ENCODE measurements at places on chromosomes 1 and 21. TPM values are rescaled to one million over a fixed set of nuclear protein-coding genes. Genes with fewer than 3 reads are reported as not detected.
A peak's percentile ranks its signal among the peaks of the same experiment; 100 is the strongest.

The ANKRD34A gene
- total RNA-seq: 0.28 TPM

- no peak for DNase-seq
Measured at GRCh38 chr1:54610048-54610447, 13.3 kb downstream of the FAM151A start.

DNA sequence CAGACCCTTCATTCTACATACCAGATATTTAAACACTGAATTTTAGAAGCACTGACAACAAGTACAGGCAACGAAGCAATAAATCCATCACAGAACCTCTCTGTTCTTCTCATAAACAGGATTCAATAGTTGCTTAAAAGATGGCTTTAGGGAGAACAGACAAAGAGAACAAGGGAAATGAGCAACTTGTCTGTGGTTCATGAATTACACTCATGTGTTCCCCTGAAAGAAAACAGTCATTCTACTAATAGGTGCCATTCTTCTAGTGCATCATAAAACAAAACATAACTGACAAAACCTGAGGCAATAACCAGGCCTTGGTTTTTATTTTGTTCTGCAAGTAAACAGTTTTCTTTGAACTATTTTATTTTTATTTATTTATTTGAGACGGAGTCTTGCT is 6.8 kb downstream of the GNL2 start:
- DNase-seq: no peak

The AMY1B gene
- 0.95 TPM for total RNA-seq

The C1orf141 gene
- not detected for total RNA-seq

DNA sequence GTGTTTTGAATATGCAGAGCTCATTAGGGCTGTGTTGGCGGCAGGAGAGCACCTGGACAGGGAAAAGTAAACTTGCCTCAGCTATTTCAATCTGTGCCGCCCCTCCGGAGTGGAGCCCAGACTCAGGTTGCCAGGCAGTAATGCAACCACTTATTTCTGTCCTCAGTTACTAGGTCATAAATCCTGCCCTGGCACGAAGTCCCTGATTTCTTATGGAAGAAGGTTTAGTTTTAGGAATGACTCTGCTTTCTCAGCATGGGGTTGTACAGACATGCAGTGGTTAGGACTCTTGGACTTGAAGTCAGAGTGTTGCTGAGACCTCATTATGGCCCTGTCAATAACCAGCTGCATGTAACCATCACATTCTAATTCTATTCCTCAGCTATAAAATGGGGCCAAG is 98.3 kb upstream of the FGGY start:
- DNase-seq: no peak

DNA sequence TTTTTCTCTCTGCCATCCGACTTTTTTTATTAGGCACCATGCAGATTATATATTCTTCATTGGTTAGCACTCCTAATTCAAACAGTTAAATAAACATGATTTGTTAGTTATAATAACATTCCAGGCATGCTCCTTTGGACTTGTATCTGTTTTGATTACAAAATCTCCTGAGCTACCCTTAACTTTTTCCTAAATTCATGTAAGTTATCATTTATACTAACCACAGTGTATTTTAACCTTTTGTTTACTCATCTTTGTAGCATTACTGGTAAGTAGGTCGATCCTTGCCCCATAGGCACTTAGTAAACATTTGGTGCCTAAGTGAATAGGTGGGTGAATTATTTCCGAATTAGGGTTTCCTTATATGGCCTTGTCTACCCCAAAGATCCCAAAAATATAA is 43.8 kb downstream of the MIER1 start:
- no peak for DNase-seq

The PARP1 gene
- 48.6 TPM for total RNA-seq

The DCDC2B gene
- not detected for total RNA-seq

DNA sequence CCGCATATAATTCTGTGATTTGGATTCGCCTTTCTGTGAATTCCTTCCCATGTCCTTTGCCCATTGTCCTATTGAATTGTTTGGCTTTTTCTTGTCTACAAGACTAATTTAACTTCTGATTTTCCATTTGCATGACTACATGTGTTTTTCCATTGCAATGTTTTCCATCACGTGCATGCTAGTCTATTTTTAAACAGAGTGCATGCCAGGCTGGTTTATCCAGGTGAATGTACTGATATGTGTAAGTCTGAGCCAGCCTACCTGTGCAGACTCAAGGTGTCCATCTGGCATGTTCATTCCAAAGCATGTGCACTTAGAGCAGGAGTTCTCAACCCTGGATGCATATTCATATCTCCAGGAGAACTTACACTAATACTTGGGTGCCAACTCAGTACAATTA is 59.7 kb downstream of the INAVA start:
- no peak for DNase-seq

The KCNQ4 gene
- 1.7 TPM for total RNA-seq

- DNase-seq: peak; percentile 46
Measured at GRCh38 chr1:228087771-228088251, 5.3 kb downstream of the ARF1 start.

The TRIM62 gene
- 1.6 TPM for total RNA-seq

- no peak for DNase-seq
Measured at GRCh38 chr1:58584082-58584895, 7.2 kb upstream of the TACSTD2 start.

The LCE1D gene
- not detected for total RNA-seq

GRCh38 chr1:32741059-32741412 is 38.5 kb upstream of the SYNC start:
- no peak for DNase-seq

The HSD3B2 gene
- not detected for total RNA-seq

DNA sequence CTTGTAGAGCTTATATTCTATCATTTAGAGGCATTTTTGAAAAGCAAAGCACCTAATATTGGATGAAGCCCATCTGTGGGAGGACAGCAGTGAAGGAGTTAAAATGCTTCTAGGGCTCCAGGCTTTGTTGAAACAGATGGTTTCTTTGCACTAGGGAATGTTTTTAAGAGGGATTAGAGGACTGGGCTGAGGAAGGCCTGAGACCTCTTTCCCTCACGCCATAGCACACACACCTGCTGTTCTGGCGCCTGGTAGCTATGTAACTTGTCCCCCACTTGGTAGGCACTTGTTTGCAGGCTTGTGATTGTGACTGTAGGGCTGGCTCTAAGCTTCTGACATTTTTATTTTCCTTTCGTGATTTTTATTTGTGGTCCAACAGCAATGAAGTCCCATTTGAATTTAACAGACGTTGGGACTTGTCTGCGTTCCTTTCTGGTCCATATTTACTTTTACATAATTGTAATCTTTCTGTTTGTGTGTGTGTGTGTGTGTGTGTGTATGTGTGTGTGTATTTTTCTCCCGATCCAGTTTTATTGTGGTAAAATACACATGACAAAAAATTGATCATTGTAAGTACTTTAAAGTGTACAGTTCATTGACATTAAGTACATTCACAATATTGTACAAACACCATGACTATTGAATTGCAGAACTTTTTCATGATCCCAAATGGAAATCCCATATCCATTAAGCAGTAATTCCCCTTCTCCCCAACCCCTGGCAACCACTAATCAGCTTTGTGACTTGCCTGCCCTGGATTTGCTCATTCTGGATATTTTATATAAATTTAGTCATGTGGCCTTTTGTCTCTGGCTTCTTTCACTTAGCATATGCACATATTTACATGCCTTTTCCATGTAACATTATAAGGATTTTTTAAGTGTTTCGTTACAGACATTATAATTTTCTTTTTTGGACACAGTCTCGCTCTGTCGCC is 33.5 kb upstream of the MACF1 start:
- DNase-seq: no peak
